OCI-LY7 (cell line): ENCODE measurements at places on chromosomes 11 and 22.

DNA sequence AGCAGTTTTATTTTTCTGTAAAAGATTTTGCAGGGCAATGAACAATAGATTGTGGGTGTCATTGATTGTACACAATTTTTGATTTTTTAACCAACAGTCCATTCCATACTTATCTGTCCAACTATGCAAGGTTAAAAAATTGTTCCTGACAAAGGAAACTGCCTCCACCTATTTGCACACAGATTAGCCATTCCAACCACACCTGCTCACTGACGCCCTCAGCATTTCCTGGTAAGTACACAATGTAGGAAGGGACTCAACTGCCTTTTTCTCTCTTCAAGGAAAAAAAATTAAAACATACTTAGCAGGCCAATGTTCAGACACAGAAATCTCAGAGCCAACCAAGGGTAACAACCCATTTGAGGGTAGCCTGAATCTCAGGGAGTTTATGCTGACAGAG, 4.3 kb upstream of the FUT4 start:
- DNase-seq, result no peak

DNA sequence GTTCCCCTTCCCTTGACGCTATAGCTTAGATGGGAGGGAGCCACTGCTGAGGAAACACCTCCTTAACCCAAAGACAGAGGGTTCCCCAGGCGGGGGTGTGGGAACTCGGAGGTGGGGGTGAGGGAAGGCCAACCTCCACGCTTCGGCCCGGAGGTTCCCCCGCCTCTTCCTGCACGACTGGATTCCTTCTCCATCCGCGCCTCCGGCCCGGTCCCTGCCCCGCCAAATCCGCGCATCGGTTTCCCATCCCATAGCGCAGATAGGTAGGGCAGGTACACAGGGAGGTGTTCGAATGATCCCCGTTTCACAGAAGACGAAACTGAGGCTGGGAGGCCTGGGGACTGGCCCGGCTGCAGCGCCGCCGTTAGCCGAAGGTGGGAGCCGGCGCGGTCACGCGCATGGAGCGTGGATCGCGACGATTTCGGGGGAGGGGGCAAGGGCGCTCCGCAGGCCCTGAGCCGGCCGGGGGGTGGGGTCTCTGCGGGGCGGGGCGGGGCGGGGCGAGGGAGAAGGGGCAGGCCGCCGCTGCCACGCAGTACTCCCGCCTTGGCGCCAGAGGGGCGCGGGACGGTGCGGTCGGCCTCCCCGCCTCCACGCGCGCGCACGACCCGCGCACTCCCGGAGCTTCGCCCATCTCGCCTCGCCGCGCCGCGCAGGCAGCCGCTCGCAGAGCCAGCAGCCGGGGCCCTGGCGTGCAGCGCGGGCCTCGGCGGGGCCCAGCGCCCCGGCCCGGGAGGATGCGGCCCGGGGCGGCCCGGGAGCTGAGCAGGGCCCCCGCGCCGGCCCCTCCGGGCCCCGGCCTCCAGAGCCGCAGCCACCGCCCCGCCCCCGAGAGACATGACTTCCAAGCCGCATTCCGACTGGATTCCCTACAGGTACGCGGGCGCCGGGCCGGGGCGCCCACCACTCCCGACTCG, at the start of gene TUB:
TSS of gene TUB (plus strand) at position 538 of the 917 bp plus-strand sequence. CDS start at position 838, 300 bp downstream.
- DNase-seq, result no peak

DNA sequence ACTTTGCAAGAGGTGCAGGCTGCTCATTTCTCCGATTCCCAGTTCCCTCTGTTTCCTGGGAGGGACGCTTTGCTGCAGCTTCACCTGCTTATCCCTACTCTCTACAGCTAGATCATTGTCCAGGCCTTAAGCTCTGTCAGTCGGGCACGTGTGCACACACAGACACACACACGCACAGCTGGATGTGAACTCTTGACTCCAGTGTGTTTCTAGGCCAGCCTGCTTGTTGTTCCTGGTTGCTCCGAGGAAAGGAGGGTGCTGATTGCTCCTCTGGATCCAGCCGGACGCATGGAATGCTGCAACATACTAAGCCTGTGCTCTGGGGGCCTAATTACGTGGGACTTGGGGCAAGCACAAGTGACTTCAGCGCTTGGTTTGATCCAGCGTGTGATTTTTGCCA, 19.7 kb downstream of the ZNRF3 start:
- DNase-seq, result no peak

DNA sequence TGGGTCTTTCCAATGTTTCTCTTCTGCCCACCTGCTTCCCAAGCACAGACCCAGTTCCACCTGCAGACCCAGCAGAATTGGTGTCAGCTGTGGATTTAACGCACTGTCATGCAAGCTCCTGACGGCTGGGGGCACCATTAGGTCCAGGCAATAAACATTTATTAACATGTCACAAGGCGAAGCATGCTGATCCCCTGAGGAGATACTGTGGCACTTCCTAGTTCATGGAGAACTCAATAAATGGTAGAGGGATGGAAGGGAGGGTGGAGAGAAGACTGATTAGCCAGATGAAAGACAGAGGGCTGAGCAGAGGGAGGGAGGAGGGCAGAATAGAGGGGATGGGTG, 68.3 kb upstream of the TSPAN18 start:
- no peak for DNase-seq

GRCh38 chr22:36343720-36344105, 44.1 kb downstream of the MYH9 start:
- no peak for DNase-seq

DNA sequence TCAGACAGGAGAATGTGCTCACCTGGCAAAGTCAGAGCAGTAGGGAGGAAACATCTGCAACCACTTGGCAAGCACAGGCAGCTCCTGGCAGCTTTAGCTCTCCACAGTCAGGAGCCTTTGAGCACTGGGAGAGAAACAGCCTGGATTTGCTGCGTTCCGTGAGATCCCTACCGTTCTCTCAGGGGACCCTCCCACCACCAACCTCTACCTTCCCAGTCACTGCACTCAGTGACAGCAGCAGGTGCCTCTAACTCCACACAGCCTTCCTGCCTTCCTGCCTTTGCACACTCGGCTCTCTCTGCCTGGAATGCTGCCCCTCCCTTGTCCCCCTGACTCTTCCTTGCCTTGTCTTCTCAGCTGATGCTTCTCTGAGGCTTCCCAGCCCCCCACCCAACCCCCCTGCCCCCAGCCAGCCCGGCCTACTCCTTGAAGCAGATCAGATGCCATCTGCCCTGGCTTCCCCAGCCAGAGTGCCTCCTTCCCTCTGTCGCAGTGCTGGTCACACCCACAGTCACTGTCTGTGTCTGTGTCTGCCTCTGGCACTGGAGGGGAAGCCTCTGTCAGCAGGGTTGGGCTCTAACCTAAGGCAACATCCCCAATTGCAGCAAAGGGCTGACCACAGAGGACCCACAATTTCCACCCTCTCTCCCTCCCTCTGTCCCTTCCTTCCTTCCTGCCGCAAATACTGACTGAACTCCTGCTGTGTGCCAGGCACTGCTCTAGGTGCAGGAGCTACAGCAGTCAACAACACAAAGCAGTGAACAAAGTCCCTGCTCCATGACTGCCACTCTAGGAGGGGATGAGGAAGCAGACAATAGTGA, 14.9 kb upstream of the TSKU start:
- DNase-seq, result no peak

- DNase-seq, result peak; percentile 19
Measured at GRCh38 chr22:31497148-31497938, 1.0 kb downstream of the SFI1 start.

DNA sequence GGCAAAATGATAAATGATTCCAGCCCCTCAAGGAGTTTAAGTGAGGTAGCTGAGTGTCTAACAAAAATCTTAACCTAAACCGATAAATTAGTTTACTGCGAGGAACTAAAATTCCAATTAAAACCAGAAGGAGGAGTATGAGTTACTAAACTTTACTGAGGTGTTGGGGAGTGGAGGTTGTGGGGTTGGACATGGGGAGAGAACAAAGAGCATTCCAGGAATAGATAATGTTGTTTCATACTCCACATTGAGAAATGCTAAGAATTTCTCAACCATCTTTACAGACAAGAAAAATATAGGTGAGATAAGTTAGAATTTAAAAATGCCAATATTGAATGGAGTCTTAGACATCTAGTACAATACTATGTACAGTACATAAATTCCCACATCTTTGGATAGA, 488.6 kb downstream of the METTL15 start:
- DNase-seq, result no peak

DNA sequence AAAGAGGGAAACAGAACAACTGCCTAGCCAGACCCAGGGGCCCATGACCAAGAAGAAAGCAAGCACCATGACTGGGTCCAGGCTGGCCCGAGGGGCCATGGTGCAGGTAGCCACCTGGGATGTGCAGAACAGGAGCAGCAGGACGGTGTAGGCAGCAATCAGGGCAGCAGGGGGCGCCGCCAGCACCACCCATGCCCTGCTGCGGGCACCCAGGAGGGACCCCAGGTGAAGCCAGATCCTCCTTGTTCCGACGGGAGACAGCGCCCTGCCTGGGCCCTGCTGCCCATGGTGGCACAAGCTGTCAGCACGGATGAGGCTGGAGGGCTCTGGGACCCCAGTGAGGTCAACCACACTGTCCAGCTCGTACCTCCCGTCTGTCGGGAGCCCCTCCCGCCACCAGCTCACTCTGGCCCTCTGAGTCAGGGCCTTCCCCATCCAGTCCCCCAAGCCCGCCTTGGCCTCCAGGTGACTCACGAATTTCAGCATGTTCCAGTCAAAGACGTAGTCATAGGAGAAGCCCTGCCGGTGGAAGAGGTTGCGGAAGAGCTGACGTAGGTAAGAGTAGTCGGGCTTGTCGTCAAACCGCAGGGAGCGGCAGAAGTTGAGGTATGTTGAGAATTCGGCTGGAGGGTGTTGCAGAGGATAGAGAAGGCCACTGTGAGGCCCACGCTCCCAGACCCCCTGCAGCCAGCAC, 18.8 kb downstream of the CSNK1E start:
- peak; percentile 53 for DNase-seq

DNA sequence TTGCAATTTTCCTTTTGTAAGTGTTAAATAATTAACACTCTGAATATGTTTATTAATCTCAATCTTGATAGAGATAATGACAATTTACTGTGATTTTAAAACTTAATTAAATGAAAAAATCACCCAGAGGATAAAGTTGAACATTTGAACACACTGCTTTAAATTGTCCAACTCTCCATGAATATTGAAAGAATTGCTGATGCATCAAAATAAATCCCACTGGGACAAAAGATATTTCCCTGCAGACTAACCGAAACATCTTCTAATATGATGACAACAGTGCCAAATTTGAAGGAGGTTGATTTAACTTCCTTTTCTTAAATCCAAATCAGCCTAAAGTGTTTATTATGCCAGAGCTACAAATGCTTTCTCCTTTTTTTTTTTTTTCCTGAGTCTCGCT, 47.6 kb downstream of the F2 start:
- no peak for DNase-seq

DNA sequence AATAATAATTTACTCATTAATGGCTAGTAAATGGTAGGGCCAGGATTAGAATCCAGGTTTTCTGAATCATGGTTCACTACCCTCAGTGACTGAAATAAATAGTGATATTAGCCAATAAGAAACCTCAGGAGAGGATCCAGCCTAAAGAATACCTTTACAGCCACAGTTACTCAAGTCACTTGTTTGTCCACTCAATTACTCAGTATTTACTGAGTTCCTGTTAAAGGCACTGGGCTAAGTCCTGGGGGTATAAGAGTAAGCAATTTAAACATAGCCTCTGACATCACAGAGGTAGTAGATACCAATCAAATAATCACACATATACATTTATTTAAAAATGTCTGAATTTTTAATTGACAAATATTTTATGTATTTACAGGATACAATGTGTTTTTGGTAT, 56.8 kb upstream of the GAB2 start:
- DNase-seq, result no peak

- DNase-seq, result no peak
Measured at GRCh38 chr11:97732011-97732632, 1288.6 kb upstream of the CNTN5 start.

DNA sequence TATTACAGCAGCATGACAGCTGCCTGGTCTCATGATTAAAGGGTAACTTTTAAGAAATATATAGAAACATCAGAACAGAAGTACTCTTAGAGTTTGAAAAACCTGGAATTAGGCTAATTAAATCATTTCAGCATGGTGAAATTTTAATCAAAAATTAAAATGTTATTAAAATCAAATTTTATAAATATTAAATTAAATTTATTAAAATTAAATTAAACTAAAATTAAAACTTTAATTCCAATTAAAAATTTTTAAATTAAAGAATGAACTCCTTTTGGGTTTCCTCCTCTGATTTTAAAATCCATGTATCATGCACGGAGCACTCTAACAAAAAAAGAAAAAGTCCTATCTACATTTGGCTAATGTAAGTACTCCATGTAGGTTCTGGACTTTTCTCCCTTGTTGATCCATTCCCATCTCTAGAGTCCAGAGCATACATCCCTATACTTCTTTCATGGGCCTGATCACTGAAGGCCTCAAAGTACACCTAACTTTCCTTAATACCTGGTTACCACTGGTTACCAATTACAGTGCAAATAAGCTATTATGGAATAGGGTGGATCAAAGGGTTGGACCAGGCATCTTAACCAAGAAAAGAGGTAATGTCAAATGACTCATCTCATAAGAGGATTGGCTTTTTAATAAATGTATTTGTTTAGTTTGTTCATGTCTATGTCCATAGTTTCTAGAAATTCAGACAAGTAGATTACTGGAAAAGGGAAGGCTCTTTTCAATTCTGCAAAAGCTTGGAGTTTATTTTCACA, 48.4 kb upstream of the MUC15 start:
- no peak for DNase-seq

DNA sequence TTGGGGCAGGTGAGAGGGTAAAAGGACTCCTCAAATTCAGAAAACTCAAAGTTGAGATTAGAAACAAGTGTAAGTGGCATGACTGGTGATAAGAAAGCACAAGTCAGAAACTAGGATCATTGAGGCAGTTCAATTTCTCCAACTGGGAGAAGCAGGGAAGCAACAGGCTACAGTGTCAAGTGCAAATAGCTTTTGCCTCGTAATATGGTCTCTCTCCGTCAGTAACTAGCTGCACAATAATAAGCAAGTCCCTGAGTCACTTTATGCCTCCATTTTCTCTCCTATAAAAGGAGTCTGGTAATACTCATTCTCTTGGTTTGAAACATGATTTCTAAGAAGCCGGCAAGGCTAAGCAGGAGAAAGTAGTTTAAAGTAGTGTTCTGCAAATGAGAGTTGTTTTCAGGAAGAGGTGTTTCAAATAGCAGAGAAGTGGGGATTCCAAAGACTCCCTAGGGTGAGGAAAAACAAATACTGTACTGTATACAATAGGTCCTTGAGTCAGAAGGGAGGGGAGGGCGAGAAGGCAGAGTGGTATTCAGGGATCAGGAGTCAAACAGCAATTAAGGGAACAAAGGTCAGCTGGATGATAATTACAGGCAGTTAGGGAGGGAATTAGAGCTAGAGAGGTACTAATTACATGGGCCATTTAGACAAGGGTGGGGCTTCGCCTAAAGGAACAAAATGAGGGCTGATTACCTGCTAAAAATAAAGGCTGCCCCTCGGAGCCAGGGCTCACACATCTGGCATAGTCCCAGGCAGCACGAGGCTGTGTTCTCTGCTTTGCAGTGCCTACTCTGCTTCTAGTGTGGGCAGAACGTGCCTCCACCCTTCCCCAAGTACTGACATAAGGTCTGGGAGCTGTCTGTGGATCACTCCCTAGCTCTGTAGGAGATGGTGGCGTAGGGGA, 96.0 kb upstream of the BDNF start:
- no peak for DNase-seq

DNA sequence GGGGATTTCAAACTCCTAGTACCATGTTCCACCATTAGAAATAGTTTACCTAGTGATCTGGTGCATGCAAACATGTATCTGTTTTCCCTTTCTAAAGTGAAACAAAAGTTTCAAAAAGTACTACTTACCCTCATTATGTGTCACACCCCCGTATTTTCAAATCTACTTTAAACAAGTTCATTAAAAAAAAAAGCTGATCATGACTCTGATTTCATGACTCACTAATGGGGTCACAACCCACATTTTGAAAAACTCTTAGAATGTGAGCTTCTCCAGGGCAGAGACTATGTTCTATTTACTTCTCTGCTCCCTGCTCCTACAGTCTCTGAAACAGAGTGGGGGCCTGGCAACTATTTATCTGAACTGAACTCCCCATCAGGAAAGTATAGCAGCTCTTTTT, 18.2 kb downstream of the CHRM1 start:
- no peak for DNase-seq
